ENCODE measurements at places on chromosomes 7 and 10. TPM values are rescaled to one million over a fixed set of nuclear protein-coding genes. Genes with fewer than 3 reads are reported as not detected.

Gene PTF1A
- total RNA-seq: not detected

Gene PRSS37
- not detected for total RNA-seq

Gene ACBD7
- 2.6 TPM for total RNA-seq

Gene AQP1
- total RNA-seq: not detected

Gene SLC26A5
- 0.11 TPM for total RNA-seq

Gene GPR26
- not detected for total RNA-seq

- DNase-seq: peak; percentile 20
- peaks cover 15% of the 10 kb centered on the region for H3K4me1 ChIP-seq
- no peak overlapping the region for H3K27ac ChIP-seq
- no peaks in the 10 kb centered on the region for H3K27me3 ChIP-seq
- peak overlapping the region; percentile 51 for H3K4me3 ChIP-seq
- H3K36me3 ChIP-seq: no peaks in the 10 kb centered on the region
These were observed 327.6 kb downstream of the TNS3 start for GRCh38 chr7:47254081-47254977.

DNA sequence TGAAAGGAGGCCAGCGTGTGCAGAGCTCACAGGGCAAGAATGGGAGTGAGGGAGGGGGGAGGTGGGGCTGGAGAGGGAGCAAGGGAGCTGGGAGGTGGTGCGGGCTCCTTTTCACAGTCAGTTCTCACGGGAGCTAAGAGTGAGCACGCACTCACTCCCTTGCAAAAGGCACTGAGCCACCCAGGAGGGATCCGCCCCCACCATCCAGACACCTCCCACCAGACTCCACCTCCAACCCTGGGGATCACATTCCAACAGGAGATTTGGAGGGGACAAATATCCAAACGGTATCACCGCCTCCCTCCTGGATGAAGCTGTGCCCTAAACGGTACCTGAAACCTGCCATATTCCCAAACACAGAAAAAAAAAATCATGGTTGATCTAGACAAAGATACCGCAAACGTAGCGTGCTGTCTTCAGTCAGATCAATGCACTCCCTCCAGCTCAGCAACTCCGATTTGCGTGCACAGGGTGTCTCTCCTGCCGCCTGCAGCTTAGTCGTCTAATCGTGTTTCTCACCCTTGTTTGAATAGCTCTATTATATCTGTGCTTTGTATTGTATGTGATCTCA is 20.3 kb upstream of the PRKAG2 start:
- DNase-seq: no peak
- peaks cover 17% of the 10 kb centered on the region for H3K4me1 ChIP-seq
- H3K4me3 ChIP-seq: no peak overlapping the region

DNA sequence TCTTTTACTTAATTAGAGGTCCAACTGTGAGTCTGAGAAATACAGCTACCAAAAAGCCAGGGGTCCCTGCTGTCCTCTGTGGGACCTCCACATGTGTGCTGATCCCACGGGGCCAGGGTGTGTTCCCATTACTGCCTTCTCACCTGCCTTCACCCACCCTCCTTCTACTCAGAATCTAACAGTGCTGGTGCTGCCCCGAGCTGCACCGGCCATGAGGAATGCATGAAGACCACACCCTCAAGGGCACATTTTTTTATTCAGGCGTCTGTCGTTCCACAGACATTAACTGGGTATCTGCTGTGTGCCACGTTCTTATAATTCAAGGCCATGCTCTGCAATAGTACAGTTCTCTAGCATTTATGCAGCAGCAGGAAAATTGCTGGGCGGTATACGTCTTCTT is 188.5 kb upstream of the PFKP start:
- DNase-seq: no peak
- H3K4me1 ChIP-seq: no peaks in the 10 kb centered on the region
- H3K36me3 ChIP-seq: no peaks in the 10 kb centered on the region
- no peak overlapping the region for H3K4me3 ChIP-seq
- no peak overlapping the region for H3K27ac ChIP-seq
- peaks cover 2% of the 10 kb centered on the region for H3K27me3 ChIP-seq

DNA sequence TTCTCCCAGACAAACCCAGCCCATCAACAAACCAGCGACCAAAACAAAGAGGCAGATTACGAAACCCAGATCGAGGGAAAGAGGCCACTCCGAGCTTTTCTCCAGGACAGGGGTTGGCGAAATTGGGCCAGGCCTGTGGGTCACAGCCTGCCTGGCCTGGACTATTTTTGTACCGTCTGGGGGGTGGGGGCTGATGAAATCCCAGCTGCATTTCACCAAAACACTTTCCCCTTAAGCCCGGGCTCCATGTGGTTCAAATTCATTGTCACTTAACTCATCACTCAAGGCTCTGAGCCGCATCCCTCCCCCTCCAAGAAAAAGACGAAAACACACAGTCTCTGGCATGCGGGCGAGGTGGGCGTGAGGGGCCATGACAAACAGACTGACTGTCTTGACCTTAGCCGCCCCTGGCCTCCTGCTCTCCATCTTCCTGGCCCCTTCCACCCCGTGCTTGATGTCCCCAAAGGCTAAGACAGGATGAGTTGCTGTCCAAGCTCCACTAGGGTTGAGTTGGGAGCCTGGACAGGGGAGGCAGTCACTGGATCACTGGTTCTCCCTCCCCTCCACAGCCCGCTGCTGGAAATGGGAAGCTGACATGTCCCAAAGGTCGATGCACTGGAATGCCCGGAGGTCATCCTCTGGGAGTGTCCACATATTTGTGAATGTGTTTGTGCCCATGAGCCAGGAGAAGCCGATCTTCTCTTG is 19.2 kb downstream of the TMEM270 start:
- DNase-seq: peak; percentile 74
- H3K27me3 ChIP-seq: no peaks in the 10 kb centered on the region
- no peak overlapping the region for H3K27ac ChIP-seq
- H3K36me3 ChIP-seq: no peaks in the 10 kb centered on the region

GRCh38 chr7:5539013-5539411 is 115.4 kb upstream of the TNRC18 start:
- no peak overlapping the region for H3K27ac ChIP-seq
- H3K36me3 ChIP-seq: no peaks in the 10 kb centered on the region
- H3K4me3 ChIP-seq: no peak overlapping the region
- H3K27me3 ChIP-seq: peaks cover 2% of the 10 kb centered on the region

- no peaks in the 10 kb centered on the region for H3K27me3 ChIP-seq
- H3K36me3 ChIP-seq: no peaks in the 10 kb centered on the region
- H3K4me1 ChIP-seq: no peaks in the 10 kb centered on the region
These were observed 202.7 kb downstream of the EBF3 start for GRCh38 chr10:129761197-129761972.

DNA sequence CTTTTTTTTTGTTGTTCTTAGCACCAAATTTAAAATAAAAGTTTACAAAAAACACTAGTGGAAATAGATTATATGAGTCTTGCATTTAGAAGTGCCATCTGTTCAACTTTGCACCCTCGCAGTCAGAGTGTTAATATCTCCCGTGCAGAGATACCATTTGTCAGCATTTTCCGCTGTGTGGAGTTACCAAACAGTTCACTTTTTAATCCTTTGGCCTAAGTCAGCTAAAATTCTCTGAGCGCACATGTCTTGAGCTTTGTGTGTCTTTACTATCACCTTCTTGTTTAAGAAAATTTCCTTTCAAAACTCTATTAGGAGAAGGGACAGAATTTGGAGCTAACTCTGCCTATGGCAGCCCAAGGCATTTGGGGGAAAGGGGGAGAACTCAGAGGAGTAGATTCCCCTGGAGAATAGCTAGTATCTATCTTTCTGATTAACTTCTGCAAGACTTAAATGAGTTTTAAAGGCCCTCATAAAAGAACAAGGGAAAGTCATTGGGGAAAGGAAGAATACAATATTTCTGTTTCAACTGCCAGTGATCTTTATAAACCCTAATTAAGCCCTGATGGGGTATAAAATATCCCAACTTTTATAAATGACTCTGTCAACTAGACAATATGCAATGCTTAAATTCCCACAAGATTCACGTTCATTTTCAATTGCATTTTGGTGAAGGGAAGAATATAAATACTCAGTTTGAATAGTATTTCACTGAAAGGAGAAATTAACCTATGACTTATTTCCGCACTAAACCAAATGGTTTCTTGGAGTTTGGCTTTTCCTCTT is 114.9 kb upstream of the RAB11FIP2 start:
- no peaks in the 10 kb centered on the region for H3K4me1 ChIP-seq
- no peak overlapping the region for H3K4me3 ChIP-seq
- no peaks in the 10 kb centered on the region for H3K27me3 ChIP-seq
- no peaks in the 10 kb centered on the region for H3K36me3 ChIP-seq
- H3K27ac ChIP-seq: no peak overlapping the region

- H3K27me3 ChIP-seq: peaks cover 6% of the 10 kb centered on the region
- H3K4me3 ChIP-seq: peak within 1 kb of the TSS; percentile 71
- no peak within 1 kb of the TSS for H3K27ac ChIP-seq
- no peak for DNase-seq
- H3K36me3 ChIP-seq: no peaks in the 10 kb centered on the region
These were observed at the start of gene EPHA1 for GRCh38 chr7:143408686-143409561. EPHA1 (minus strand) TSS chr7:143408856; CDS start chr7:143408805, 51 bp downstream.

DNA sequence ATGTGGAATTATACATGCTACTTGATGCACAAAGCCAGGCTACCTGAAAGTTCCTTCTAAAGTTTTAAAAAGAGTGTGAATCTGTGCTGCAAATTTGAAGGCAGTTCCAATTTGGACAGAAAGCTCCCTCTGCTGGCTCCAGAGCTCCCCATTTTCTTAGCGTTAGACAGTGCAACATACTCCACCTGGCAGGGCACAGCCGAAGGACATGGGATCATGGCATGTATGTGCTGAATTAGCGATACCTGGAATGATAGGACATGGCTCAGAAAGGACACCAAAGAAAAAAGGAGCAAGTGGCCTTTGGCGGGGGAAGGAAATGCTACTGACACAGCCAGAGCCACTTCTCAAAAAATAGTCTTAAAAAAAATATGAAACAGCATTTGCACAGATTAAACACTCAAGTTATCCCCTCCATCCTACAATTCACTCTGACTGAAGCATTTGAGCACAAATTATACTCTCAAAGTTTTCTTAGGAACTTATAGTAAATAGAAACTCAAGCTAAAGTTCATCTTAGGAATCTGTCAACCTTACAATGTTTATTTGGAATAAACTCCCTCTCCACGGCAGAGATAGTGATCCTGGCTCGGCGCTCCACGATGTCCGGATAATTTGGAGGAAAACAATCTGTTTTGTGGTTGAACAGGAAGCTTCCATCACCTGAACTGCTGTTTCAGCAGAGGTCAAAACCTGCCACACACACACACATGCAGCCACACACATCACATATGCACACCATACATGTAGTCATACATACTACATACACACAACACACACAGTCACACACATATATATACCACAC is 80.0 kb downstream of the C7orf25 start:
- no peak overlapping the region for H3K4me3 ChIP-seq
- no peaks in the 10 kb centered on the region for H3K4me1 ChIP-seq
- no peaks in the 10 kb centered on the region for H3K36me3 ChIP-seq
- H3K27ac ChIP-seq: no peak overlapping the region
- DNase-seq: peak; percentile 5
- no peaks in the 10 kb centered on the region for H3K27me3 ChIP-seq

DNA sequence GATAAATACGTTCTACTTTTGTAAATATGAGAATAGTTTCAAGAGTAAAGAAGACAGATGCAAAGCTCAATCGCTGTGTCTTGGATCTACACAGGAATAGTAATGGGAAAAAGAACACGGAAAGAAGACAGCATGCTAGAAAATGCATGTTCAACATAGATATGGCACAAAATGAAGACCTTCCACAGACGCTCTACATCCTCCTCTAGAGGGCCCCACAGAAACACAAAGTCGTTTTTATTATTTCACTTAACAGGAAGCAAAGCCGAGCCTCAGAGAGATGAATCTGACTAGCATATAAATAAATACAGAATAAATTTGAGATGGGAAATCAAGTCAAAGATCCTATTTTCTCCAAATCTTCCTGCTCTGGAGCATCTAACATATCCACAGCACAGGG is 292.6 kb downstream of the PARD3 start:
- H3K4me3 ChIP-seq: no peak overlapping the region
- no peaks in the 10 kb centered on the region for H3K4me1 ChIP-seq
- DNase-seq: no peak
- H3K27ac ChIP-seq: no peak overlapping the region
- no peaks in the 10 kb centered on the region for H3K36me3 ChIP-seq

DNA sequence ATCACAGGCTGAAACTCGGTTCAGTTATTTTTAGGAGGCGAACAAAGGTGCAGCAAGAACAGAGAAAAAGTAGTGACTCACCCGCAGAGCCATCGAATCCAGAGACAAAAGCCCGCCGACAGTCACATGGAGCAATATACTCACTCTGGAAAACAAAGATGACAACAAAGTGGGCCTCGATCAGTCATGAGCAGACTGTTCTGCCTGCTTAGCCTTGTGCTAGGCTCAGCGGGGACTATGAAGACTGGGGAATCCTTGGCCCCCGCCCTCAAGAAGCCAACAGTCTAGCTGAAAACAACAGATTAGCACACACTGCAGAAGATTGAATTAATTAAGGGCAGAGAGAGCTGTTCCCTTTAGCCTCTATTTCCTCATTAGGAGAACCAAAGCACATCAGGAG is 30.4 kb downstream of the XPNPEP1 start:
- peaks cover 23% of the 10 kb centered on the region for H3K36me3 ChIP-seq
- H3K27me3 ChIP-seq: no peaks in the 10 kb centered on the region
- no peak for DNase-seq

- no peaks in the 10 kb centered on the region for H3K4me1 ChIP-seq
- no peaks in the 10 kb centered on the region for H3K27me3 ChIP-seq
- H3K36me3 ChIP-seq: peaks cover 45% of the 10 kb centered on the region
- no peak overlapping the region for H3K4me3 ChIP-seq
- H3K27ac ChIP-seq: no peak overlapping the region
These were observed 64.2 kb downstream of the AVL9 start for GRCh38 chr7:32559480-32559879.

DNA sequence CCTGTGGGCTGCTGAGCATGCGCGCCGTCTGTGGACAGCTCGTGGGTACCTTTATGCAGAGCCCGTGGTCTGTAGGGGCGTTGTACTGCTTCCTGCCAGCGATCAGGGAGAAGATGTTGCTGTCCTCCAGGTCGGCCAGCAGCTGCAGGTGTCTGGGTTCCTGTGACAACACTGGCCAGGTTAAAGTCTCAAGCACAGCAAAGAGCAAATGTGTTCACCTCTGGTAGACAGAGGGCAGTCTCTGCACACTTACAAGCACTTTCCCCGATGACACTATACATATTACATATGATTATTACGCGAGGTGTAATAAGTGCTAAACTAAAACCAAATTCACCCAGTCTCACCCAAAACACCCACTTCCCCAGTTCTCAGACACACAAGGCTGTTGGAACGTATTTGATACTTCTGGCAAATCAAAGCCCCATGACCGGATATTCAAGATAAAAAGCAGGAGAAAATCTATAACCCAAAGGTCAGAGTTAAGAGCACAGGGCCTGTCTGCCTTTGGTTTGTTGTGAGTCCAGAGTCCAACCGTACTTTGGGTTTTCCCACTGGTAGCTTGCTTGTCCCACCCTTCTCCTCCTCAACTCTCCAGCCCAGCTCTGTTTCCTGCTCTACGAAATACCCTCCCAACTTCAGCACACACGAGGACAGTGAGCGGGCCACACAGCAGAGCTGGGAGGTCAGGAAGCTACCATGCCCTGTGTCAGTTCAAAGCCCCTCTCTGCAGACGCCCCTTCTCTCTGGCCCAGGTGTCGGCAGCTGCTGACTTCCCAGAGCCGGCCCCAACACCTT is 49.7 kb upstream of the DDC start:
- peak overlapping the region; percentile 9 for H3K4me3 ChIP-seq
- no peaks in the 10 kb centered on the region for H3K27me3 ChIP-seq
- no peaks in the 10 kb centered on the region for H3K36me3 ChIP-seq
- H3K27ac ChIP-seq: peak overlapping the region; percentile 63
- H3K4me1 ChIP-seq: peaks cover 29% of the 10 kb centered on the region
